ENCODE measurements at places on chromosomes 11 and 22. TPM values are rescaled to one million over a fixed set of nuclear protein-coding genes. Genes with fewer than 3 reads are reported as not detected.
A peak's percentile ranks its signal among the peaks of the same experiment; 100 is the strongest.

Gene STK33
- 3.8 TPM for total RNA-seq

Gene C11orf16
- not detected for total RNA-seq

GRCh38 chr11:64304032-64304315, 1.4 kb upstream of the ESRRA start:
- H3K36me3 ChIP-seq: peaks cover 14% of the 10 kb centered on the region
- no peak for DNase-seq
- peak overlapping the region; percentile 86 for H3K4me3 ChIP-seq
- peak overlapping the region; percentile 98 for H3K27ac ChIP-seq

DNA sequence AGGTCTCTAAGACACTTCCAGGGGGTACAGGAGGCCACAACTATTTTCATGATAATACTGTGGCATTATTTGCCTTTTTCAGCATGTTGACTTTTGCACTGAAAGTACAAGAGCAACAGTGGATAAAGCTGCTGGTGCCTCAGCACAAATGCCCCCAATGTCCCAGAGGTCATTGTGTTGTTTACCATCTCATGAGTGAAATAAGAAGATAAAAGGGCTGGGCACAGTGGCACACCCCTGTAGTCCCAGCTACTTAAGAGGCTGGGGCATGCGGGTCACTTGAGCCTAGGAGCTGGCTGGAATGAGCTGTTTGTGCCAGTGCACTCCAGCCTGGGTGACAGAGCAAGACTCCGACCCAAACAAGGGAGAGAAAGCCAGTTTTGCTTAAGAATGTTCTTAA, 72.6 kb upstream of the RAB1B start:
- H3K4me3 ChIP-seq: no peak overlapping the region
- H3K4me1 ChIP-seq: no peaks in the 10 kb centered on the region
- H3K36me3 ChIP-seq: peaks cover 23% of the 10 kb centered on the region
- H3K27ac ChIP-seq: no peak overlapping the region

- H3K4me3 ChIP-seq: no peak overlapping the region
- peaks cover 47% of the 10 kb centered on the region for H3K27me3 ChIP-seq
- no peak overlapping the region for H3K27ac ChIP-seq
- H3K36me3 ChIP-seq: no peaks in the 10 kb centered on the region
Measured at GRCh38 chr22:38937036-38937435, 20.4 kb upstream of the APOBEC3A start.

- H3K36me3 ChIP-seq: no peaks in the 10 kb centered on the region
- no peak overlapping the region for H3K27ac ChIP-seq
- H3K4me1 ChIP-seq: no peaks in the 10 kb centered on the region
- H3K4me3 ChIP-seq: no peak overlapping the region
- no peaks in the 10 kb centered on the region for H3K27me3 ChIP-seq
- DNase-seq: no peak
Measured at GRCh38 chr11:23570828-23571227, 710.6 kb upstream of the CCDC179 start.

DNA sequence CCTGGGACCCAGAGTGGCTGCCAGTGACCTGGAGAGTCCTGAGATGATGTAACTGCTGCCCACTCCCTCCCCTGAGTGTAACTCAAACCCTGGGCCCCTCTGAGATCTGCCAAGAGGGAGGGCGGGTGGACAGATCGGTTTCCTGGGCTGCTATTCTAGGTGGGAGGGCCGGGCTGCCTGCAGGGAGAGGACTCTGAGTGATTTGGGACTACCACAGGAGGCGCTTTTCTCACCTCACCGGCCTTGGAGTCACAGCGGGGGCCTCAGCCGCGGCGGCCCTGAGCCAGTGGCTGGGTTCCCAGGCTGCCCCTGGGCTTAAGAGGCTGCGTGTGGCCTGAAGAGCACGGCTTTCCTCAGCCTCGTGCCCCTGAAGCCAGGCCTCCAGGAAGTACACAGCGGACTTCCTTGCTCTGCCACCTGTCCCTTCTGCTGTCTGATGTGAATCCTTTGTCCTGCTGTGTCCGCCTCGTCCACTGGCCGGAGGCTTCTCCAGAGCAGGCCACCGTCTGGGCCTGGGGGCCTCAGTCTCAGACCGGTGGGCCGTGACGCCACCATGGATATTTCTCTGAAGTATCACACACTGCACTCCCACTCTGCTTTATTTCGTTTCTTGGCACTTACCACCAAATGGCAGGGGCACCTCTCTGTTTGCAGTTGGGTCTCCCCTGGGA, 11.5 kb downstream of the RELT start:
- no peaks in the 10 kb centered on the region for H3K27me3 ChIP-seq
- H3K36me3 ChIP-seq: no peaks in the 10 kb centered on the region
- DNase-seq: no peak
- peaks cover 36% of the 10 kb centered on the region for H3K4me1 ChIP-seq
- H3K4me3 ChIP-seq: no peak overlapping the region

GRCh38 chr22:35400501-35400790, 506 bp downstream of the MCM5 start:
- DNase-seq: peak; percentile 37
- H3K36me3 ChIP-seq: peaks cover 56% of the 10 kb centered on the region
- H3K4me1 ChIP-seq: peaks cover 29% of the 10 kb centered on the region

All from activated naive CD8-positive, alpha-beta T cell treated with anti-CD3 and anti-CD28 coated beads for 36 hours (primary cell).